ENCODE measurements at places on chromosomes 16 and 17. TPM values are rescaled to one million over a fixed set of nuclear protein-coding genes. Genes with fewer than 3 reads are reported as not detected.

GPR139 gene
- total RNA-seq: not detected

KRTAP17-1 gene
- not detected for total RNA-seq

GDPD1 gene
- 0.98 TPM for total RNA-seq

CSH1 gene
- total RNA-seq: not detected

KRT27 gene
- total RNA-seq: not detected

ARL5C gene
- not detected for total RNA-seq

KRT12 gene
- total RNA-seq: not detected

KRTAP1-1 gene
- total RNA-seq: not detected

CCDC144A gene
- total RNA-seq: 8.8 TPM

Measured in smooth muscle cell of the pulmonary artery (primary cell).